Stimulated activated effector memory CD8-positive, alpha-beta T cell treated with anti-CD3 and anti-CD28 coated beads, Interleukin-12 subunit alpha, Interleukin-12 subunit beta, amount 100 ng/mL, for 72 hours (primary cell): ENCODE measurements at places on chromosomes 2 and 18.

DNA sequence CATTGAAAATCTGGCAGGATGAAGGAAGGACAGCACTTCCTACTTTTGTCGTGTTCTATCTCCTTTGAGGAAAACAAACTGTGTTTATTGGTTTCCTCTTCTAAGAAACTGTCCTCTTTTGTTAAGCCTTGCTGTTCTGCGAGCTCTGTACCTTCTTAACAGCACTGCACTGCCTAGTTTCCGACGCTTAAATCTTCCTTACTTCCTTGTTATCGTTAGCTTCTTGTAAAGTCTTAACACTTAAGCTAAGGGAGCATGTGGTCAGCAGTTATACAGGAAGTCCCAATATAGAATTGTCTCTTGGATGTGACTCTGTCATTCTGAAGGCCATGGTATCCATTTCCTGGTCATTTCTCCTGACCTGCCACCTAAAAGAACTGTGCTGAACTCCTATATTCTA is 552.8 kb upstream of the NRP2 start:
- no peak for DNase-seq

DNA sequence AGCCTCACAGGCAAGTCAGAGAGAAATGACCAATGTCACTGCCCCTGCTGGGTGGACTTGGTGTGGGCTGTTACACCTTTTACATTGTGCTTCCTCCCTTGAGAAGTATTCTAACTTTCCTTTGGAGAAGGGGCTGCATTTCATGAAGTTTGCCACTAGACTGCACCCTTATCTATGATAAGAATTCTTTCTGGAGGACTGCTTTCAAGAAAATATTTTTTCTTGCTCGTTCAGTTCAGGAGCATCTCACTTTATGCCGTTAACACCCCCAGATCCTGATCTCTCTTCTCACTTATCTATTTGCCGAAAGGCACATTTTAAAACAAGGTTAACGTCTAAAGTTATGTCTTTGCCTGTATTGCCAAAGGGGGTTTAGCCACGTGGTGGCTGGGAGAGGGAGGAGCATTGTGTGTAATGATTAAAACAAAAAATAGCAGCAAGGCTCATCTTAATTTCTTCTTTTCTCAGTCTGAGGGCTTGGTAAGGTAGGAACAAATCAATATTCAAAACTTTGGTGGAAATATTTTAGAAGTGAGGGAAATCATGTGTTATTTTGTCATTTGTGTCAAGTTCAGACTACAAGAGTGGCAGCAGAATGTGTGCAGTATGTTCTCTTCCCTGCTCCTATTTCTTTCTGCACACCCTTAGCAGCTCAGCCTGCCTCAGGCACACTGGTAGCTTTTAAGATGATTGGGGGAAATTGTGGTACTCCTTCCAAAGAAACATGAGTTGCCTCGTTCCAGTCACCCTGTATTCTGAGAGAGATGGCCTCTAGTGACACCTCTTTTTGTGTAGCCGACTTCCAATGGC is 1.6 kb upstream of the IGFBP5 start:
- DNase-seq: no peak

- DNase-seq: no peak
These were observed 21.4 kb upstream of the SH3BP4 start for GRCh38 chr2:234930397-234930796.

DNA sequence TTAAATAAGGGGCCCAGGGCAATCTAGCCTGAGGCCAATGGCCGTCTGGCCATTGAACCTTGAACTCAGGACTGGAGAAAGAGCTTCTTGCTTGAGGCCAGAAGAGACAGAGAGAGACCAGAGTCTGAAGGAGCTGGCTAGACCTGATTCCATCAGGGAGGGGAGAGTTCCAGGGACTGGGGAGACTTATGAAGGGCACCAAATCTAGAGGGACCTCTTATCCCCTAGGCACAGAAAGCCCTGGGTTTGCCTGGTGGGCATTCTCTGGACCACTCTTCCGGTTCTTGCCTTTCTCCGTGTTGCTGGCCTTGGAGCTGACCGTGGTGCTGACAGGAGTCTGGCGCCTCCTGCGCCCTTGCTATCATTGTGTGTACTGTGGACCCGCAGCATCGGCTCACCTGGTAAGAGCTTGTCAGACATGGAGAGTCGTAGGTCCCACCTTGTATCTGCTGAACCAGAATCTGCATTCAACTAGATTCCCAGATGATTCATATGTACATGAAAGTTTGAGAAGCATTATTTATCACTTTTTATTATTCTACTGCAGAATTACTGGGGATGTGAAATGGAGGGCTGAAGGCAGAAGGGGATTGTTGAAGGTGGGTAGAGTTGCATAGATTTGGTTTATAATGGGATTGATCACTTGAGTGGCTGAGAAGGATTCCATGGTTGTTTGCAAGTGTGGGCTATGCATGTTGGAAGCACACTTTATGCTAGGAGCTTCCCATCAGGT is 4.3 kb upstream of the TRPM8 start:
- DNase-seq: no peak

- no peak for DNase-seq
These were observed 7.0 kb downstream of the ASIC4 start for GRCh38 chr2:219521066-219521880.

DNA sequence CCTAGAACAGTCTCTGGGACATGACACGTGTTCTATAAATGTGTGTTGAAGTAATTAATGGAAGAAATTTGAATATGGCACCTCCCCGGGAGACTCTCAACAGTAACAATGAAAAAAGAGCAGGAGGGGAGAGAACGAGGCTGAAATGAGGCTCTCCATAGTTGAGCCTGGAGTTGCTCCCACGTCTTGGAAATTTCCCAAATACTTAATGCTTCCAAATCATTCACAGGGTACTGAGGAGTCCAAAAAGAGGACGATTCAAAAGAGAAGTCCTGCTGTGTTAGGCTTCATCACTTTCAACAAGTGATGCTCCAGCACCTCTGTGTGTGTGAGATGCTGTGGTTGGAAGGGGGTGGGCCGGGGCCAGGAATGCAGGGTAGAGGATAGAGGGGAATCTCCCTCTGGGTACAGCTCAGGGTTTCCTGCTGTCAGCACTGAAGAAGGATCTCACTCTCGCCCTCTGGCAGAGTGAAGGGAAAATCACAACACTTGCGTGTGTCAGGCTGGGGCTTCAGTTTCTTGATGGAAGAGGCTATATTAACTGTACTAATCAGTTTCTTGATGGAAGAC is 18.1 kb upstream of the ZNF407 start:
- DNase-seq: no peak

DNA sequence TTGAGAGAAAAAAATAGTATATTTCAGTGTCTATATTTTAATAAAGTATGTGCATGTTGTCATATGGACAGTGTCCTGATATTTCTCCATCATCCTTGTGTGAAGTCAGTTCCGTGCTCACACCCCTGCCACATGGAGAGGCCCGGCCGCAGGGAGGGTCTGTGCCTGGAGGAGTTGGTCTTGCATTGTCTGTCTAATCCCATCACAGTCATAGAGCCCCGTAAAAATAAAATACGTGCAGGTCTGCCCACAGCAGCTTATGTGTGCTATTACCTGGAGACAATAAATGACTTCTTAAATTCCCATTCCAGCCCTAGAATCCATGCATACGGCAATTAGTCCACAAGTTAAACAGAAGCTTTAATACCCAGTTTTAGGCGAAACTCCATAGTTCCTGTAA is 20.1 kb downstream of the MAPRE2 start:
- no peak for DNase-seq
